ENCODE measurements at places on chromosomes 3 and 15.

GRCh38 chr15:75776065-75776423 is 63.4 kb upstream of the CSPG4 start:
- DNase-seq: peak; percentile 89

- no peak for DNase-seq
These were observed 78.6 kb downstream of the TRIM42 start for GRCh38 chr3:140756240-140757016.

- DNase-seq: no peak
These were observed 177.1 kb downstream of the NSMCE3 start for GRCh38 chr15:29092376-29093064.

DNA sequence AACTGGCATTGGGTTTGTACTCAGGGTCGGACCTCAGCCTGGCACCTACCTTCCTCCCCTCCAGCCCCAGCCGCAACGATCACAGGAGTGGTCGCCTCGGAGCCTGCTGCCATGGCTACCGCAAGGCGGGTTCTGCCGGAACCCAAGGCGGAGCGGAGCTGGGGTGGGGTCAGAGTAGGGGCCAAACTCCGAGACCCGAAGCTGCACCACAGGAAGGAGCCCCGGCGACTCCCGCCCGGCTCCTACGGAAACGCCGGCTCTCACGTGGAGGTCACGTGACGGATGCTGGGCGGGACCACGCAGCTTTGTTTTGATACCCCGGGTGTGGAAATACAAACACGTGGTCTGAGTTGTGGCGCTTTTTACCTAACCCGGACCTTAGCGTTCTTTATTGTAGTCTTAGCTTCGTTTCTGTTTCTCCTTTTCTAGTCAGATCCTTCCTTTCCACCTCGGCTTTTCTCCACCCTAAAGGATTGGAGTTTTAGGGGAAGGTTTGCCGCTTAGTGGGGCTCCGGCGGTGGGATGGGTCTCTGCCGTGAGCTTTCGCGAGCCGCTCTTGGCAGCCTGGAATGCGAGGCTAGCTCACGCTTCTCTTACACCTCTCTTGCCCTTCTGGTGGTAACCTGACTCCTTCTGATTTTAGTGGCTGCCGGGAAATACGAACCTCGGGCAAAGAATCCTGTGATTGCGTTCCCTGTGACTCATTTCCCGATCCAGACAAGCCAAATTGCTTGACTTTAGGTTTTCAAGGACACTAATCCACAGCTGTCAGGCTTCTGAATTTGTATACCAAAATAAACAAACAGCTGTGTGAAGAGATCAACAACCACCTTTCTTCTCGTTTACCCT is at the start of gene HSPBAP1:
Gene HSPBAP1 (minus strand): TSS at position 264 of the 849 bp plus-strand sequence. CDS start 151 bp downstream, at position 113.
- DNase-seq: peak; percentile 87

- DNase-seq: no peak
These were observed 148.7 kb downstream of the SI start for GRCh38 chr3:164929642-164930041.

DNA sequence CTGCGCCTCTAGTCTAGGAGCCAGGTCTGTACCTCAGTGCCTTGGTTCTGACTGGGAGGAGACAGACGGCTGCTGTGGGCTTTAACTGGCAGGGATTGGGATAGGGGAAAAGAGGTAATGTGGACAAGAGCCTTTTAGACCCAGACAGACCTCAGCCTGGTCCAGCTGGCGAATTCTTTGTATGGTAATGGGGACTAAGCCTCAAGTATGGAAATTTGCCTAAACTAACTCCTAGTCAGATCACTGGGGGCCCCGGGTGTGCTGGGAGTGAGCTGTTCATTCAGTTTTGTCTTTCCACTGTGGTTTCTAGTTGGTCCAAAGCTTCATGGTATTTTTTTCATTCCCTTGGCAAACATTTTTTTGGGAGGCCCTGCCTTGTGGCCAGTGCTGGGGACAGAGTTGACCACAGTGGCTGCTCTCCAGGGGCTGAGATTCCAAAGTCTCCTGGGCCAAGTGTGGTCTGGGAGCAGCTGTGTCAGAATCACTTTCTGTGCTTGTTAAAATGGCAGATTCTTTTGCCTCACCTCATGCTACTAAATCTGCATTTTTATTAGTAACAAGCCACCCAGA is 261.4 kb upstream of the C2CD4B start:
- peak; percentile 74 for DNase-seq

GRCh38 chr15:47742334-47742733 is 25.0 kb downstream of the SEMA6D start:
- no peak for DNase-seq

DNA sequence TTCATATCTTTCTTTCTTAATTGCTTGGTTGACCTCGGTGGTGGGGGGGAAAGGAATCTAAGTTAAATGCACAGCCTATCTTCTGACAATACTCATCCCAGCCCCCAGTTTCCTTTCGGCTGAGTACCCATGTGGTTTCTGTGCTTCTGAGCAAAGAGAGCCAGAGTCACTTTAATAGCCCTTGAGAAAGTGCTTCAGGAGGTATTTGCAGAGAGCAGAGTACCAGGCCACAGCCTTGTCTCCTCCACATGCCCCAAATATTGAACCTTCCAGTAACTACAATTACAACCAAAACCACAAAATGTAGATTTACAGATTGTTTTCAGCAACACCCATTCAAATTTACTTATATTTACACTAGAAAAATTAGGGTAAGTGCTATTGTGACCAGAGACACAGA is 647.4 kb downstream of the NR2F2 start:
- DNase-seq: no peak

DNA sequence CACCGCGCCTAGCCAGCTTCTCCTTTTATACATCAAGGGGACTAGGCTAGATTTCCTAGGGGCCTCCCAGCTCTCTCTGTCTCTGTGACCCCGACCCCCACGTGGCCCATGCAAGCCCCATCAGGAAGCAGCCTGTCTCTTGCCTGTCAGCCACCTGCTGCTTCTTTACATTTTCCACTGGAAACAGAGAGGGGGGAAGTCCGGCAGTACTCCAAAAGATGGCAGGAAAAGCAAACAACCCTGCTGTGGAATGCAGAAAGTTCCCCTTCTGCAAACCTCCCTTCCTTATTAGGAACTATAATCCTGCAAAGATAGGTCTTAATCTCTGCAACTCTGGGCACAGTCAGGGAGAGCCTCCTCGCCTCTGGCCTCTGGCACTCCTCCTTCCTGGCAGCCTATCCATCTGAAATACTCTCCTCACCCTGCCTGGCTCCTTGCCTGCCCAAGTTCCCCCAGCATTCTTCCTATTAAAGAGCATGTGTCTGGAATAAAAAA is 47.4 kb upstream of the HACD2 start:
- DNase-seq: peak; percentile 84

DNA sequence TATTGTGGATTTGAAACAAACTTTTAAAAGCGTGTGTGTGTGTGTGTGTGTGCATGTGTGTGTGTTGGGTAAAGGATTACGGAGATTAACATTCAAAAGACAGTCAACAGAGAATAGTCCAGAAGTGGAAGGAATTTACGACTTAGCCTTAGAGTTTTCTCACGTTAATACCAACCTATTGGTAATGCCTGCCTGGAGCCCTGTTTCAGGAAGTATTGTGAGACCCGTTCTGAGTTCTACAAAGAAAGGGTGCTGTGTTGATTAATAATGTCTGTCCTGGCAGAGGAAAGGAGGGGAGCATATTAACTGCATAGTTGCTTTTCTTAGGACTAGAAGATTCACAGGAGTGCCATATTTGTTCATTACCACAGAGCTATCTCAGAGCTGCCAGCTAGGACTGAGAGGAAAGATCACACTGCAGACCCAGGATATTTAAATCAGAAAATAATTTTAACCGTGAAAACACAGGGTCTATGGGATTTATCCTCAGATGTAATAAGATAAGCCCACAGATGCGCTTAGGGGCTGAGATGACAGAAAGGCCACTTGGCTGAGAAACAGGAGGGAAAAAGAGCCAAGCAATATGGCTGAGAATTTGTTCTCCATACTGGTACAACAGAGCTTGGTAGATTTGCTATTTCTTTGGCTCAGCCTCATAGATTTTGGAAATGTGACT is 40.5 kb upstream of the FRMD4B start:
- DNase-seq: no peak

- DNase-seq: no peak
These were observed 33.0 kb downstream of the ZIC4 start for GRCh38 chr3:147373301-147373700.

DNA sequence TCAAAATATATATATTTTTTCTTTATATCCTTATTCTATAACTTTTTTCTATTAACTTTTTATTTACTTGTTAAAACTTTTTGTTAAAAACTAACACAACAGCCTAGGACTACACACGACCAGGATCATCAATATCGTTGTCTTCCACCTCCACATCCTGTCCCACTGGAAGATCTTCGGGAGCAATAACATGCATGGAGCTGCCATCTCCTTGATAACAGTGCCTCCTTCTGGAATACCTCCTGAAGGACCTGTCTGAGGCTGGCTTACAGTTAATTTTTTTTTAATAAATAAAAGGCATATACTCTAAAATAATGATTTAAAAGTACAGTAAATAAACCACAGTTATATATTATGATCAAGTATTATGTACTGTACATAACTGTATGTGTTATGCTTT is 58.9 kb downstream of the SFMBT1 start:
- peak; percentile 32 for DNase-seq

DNA sequence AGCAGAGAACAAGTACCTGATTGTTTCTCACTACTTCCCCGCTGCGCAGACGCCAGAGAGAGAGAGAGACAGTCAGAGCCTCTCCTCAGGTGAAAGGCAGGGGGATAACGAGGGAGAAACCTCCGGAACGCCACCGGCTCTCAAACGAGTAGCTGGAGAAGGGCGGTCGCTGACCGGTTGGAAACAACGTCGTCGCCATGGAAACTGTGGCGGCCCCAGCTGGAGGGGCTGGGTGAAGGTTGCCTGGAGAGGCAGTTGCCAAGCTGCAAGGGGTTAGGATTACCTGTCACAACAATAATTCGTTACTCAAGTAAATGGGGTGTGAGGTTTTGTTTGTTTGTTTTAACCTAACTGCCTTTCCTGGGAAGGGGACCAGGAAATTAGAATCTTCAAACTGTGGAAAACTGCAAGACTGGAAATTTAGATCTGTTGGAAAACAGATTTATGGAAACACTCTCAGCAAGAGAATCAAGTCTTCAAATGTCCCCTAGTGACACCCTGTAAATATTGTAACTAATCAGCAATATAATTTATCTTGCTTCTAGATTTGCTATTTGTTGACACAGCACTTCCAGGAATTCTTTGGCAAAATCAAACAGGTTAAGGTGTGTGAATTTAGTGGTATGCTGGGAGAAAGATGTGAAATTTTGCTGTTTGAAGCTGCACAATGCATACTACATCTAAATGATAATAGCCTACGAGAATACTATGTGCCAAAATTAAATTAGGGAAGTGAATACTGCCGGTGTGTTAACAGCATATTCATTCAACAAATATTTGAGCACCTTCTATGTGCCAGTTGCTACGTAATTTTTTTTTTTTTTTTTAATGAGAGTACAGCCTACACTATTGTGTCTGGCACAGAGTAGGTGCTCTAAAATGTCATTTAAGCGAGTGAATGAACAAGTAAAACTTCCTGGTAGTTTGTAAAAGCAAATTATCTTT is at the start of gene DNAH12:
Gene DNAH12 (minus strand): TSS at position 164 of the 945 bp plus-strand sequence. CDS start 1,474 bp downstream, outside the sequence.
- DNase-seq: peak; percentile 25

GRCh38 chr15:89641053-89641452 is 14.2 kb downstream of the KIF7 start:
- no peak for DNase-seq

GRCh38 chr3:49172551-49173041 is 1.2 kb downstream of the KLHDC8B start:
- no peak for DNase-seq

- DNase-seq: peak; percentile 40
These were observed 21.6 kb downstream of the UACA start for GRCh38 chr15:70741677-70742293.

- DNase-seq: no peak
These were observed 142.7 kb upstream of the BHLHE40 start for GRCh38 chr3:4836516-4836915.

- DNase-seq: no peak
These were observed 17.8 kb downstream of the USP3 start for GRCh38 chr15:63522225-63522578.

DNA sequence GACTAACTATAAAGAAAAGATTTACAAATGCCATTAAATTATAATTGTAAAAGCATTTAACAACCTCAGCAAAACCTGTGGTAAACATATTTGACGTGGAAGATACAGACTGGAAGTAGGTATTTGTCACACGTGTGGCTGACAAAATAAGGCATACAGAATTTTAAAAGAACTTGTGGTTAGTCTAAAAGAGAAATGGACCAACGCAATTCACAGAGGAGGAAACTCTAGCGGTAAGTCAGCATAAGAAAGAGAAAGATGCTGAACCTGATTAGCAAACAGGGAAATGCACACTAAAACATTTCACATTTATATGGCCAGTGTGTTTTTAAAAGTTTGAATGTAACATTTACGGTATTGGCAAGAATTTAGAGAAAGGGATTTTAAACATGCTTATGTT is 35.3 kb downstream of the KCNH8 start:
- no peak for DNase-seq

DNA sequence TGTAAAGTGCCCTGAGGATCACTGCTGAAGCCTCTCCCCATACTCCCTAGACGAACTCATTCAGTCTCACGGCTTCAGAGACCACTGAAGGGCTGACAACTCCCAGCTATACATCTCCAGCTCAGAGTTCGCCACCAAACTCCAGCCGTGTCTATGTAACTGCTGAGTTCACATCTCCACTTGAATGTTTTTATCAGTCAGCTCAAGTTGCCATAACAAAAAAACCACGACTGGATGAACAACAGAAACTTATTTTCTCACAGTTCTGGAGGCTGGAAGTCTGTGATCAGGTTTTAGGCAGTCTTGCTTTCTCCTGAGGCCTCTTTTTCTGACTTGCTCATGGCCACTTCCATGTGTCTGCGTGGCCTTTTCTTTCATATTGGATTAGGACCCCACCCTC is 223.0 kb upstream of the LRRFIP2 start:
- peak; percentile 6 for DNase-seq

- peak; percentile 89 for DNase-seq
These were observed 5.5 kb upstream of the PLXND1 start for GRCh38 chr3:129611812-129612533.

DNA sequence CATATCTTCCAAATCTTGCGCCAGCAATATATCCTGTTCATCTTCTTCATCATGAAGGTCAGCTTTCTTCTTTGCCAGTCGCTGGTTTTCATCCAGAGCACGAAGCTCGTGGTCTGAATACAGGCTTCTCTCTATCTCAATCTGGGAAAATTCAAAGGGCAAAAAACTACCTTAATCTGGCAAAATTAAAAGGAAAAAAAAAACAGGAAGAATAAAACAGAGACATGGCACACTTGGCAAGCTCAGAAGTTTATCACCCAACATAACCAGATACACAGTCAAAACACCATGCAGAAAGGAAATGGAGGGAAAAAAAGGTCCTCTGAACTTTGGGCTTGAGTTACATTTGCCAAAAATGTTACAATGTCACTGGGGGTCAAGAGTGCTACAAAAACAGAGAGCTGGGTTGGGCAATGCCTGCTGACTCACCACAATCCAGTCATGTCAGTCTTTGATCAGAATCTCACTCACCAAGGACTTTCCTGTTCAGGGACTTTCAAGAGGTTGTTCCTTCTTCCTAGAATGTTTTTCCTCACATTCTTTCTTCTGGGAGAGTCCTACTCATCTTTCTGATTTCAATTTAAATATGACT is 1.5 kb downstream of the MRPL46 start:
- peak; percentile 51 for DNase-seq

- no peak for DNase-seq
These were observed 35.7 kb downstream of the GPR176 start for GRCh38 chr15:39884351-39884750.

GRCh38 chr15:62771234-62771633 is 271.3 kb upstream of the TPM1 start:
- no peak for DNase-seq
